ENCODE measurements at places on chromosomes 3 and 15.

- DNase-seq: no peak
These were observed 51.8 kb upstream of the TMCO5A start for GRCh38 chr15:37882640-37883039.

DNA sequence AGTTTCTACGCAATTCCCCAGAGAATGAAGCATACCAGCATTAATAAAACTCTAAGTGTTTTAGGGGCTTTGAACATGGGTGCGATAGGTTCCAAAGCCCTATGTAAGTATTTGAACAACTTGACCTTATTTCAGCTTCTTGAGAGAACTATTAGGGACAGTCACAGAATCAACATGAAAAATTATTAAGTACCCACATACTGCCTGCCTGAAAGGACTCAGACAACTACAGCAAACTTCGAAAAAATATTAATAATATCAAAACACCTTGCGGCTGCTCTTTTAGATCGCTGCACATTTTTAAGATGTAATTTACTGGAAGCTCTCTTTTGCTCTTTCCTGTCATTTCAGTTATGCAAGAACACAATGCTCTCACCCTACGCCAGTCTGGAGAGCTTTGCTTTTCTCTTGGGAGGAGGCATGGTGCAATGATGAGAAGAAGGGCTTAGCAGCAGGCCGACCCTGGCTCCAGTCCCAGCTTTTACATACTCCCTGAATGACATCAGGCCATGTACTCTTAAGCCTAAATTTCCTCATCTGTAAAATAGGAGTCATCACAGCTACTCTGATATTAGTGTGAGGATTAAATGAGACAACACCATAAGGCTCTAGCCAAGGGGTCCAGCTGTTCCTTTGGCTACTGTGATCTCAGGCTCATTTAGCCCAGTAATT, 640.7 kb downstream of the FHIT start:
- DNase-seq: no peak

- DNase-seq: no peak
These were observed 45.8 kb upstream of the KLF13 start for GRCh38 chr15:31280831-31281216.

DNA sequence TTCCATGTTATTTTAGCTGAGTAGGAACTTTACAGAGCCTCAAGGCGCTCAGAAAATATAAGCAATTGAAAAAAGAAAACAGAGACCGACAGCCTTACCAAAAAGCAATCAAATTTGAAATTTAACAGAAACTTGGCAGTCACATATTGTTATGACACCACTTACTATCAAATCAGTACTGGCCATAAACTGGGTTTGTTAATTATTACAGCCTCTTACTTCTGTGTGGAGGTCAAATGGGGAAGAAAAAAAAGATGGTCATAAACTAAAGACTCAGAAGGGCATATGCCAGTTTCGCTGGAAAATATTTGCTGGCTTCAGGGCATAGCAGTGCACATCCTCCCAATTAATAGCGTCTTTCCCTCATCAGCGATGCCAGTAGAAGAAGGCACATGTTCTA, 45.5 kb upstream of the SUCLG2 start:
- DNase-seq: no peak

DNA sequence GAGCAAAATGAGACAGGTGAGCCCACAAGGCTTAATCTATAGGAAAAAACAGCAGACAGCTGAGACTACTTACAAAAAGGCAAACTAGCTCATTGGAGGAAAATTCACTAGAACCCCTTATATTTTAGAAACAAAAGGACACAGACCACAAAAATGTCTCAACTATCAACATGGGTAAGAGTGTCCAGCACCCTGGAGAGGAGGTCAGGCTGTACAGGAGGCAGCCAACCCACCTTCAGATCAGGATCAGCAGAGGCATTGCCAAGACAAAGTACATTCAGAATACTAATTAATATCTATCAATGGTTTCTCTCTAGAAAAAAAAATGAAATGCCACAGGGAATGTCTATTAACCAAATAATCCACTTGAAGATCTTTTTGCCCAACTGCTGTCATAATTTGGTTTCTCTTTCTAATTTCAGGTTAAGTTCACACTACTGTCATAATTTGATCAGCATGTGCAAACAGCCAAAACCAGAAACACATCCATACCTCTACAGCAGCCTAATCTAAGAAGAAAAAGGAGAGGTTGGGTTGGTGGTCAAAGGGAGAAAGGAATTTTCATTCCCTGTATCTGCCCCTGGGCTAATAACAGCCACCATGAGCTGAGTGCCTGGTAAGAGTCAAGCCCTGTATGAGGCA, 26.0 kb upstream of the THBS1 start:
- DNase-seq: no peak

GRCh38 chr15:45473068-45473467, 49.5 kb downstream of the SLC30A4 start:
- no peak for DNase-seq
